ENCODE measurements at places on chromosomes 4 and X.

- peak; percentile 33 for DNase-seq
These were observed 53.7 kb upstream of the SLC39A8 start for GRCh38 chr4:102399021-102399420.

- DNase-seq, result no peak
These were observed 16.8 kb upstream of the DMP1 start for GRCh38 chr4:87633243-87633642.

DNA sequence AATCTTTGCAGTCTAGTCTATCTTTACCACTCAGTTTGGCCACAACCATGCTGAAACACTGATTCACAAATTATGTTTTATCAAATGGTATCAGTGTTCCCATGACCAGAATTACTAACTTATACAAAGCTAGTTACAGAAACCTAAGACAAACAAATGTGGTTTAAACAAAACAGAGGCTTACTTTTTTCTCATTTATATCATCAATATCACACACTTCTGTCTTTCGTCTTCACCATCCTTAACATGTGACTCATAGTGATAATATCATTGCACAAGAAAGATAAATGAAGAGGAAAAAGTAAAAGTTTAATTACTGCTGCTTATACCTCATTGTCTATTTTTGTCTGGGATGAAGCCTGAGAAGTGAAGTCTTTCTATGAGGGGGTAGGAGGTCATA lies 406.6 kb downstream of the PCDH10 start:
- DNase-seq, result no peak

GRCh38 chrX:17913801-17914200 lies 52.7 kb upstream of the RAI2 start:
- no peak for DNase-seq

GRCh38 chr4:139971111-139971510 lies 182.9 kb downstream of the MAML3 start:
- DNase-seq, result no peak
